ENCODE measurements at places on chromosomes 5 and 9.
A peak's percentile ranks its signal among the peaks of the same experiment; 100 is the strongest.

GRCh38 chr5:135714126-135714894 is 120.2 kb upstream of the SLC25A48 start:
- DNase-seq, result no peak

DNA sequence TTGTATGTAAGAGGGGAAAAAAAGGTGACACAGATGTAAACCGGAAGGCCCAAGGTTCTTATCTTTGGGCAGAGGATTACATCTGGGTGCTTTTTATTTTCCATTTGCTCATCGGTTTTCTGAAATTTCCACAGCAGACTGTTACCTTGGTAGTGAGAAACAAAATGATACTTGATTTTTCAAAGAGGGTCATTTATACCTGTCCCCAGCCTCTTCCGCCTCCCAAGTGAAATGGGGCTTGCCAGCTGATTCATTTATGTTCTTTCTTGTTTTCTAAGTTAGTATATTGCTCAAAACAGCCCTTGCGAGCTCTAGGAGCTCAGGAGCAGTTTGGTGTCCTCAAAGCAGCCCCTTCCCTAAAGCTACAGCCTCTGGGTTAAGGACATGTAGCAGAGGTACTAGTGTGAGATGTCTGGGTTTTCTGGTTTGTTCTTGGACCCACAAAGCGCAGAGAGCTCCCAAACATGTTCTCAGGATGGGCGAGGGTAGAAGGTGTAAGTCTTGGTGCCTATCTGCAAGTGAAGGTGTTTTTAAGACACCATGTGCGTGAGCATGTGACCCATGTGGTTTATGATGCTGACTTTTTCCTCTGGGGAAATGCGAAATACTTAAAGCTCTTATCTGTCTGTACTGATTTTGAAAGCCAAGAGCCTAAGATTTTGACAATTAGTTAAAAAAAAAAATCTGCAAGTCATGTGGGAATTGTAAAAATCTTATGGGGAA is 38.3 kb downstream of the DAPK1 start:
- DNase-seq, result peak; percentile 42

GRCh38 chr9:129568560-129569501 is 52.1 kb downstream of the C9orf50 start:
- peak; percentile 29 for DNase-seq

DNA sequence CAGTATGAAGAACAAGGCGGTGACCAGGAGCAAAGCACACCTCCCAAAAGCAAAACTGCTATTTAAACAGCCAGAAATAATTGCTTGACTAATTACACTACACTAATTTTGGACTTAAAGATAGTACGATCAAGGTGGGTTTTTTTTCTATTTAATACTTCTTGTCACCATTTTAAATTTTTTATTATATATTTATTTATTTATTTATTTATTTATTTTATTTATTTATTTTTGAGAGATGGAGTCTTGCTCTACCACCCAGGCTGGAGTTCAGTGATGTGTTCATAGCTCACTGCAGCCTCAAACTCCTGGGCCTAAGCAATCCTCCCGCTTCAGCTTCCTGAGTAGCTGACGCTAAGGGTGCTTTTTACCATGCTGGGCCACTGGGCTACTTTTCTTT is 146.2 kb upstream of the IRX1 start:
- DNase-seq, result no peak

- no peak for DNase-seq
These were observed 186.6 kb downstream of the HINT1 start for GRCh38 chr5:130978475-130978874.

DNA sequence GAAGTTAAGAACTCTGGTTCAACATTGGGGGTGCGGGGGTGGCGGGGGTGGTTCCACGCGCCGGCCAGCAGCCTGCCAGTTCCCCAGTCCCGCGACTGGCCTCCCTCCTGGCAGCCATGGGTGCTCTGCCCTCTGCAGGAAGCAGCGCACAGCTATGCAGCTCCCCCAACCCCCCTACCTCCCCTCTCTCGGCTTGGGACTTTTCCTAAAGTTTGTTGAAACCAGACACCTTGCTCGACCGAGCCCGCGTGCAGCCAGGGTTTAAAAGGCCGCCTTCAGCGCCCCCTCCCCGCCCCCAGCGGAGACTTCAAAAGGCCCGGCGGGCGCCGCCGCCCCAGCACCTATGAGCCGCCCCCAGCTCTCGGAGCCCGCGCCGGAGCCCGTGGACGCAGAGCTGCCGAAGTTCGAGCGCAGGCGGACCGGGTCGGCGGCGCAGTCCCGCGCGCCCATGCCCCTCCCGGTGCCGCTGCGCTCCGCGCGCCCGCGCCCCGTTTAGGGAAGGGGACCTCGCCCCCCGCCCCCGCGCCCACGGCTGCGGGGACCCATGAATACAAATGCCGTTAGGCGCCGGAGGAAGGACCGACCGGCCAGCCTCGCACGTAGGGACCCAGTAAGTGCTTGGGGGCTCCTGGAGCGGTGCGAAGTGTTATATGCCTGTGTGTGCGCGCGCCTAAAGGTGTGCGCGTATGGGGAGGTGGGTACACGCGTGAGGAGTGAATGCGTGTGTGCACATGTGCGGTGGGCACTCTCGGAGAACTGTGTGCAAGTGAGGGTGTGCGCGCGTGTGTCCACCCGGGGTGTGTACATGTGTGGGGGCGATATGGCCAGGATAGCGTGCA is 1.4 kb upstream of the COL27A1 start:
- DNase-seq, result peak; percentile 13

- no peak for DNase-seq
These were observed 503.6 kb upstream of the PAPPA start for GRCh38 chr9:115649991-115650472.

DNA sequence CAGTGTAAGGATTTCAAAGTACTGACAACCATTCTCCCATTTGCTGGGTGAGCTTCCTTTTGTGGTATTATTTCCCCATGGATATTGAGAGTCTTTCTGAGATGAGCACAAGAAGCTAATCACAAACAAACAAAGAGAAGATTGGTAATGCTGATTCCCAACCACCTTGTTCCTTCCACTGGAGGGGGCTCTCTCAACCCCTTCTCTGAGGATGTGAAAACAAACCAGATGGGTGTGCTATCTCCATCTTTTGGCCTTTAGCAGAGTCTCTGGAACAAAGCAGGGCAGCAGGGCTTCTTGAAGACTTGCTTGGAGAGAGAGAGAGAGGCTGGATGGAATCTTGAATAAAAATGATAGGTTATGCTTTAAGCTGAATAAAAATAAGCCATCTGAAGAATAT is 576.7 kb upstream of the ZNF462 start:
- DNase-seq, result no peak

DNA sequence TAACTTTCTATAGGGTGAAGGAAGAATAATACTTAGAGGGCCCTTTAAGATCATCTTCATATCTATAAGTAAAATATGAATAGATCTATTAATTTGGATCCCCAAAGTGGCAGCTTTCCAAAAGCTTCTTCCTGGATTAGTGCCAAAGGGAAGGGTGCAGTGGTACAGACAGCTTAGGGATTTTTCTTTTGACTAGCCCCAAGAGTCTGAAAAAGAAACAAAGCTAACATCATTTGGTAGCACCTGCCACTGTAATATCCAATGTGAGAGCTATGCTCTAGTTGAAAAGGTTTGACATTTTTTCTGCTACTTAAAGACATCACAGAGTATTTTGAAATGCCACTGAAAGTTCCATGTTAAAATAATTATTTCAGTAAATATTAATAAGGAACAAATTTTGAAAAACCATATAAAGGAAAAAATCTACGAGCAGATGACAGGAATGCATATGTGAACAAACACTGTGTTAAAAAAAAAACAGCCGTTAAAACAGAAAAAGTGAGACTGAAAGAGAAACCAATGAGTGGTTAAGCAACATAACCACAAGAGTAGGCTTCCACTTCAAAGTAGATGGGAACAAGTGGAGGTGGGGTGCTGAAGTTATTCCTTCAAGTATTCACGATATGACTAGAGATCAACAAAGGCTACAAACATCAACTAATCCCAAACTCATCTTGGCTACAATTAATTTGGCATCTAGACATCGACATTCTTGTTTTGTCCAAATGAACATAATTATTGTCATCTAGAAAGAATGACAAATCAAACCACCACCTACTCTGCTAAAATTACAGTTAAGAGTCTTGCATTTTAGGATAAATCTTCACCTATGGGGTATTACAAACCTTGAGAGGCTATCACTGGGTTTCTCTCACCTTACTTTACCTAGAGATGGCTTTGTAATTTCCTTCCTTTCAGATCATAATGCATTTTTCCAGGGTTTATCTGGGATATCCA is 137.5 kb downstream of the CPLANE1 start:
- DNase-seq, result peak; percentile 29

- peak; percentile 70 for DNase-seq
These were observed 149.5 kb downstream of the FANCC start for GRCh38 chr9:95167998-95168397.

DNA sequence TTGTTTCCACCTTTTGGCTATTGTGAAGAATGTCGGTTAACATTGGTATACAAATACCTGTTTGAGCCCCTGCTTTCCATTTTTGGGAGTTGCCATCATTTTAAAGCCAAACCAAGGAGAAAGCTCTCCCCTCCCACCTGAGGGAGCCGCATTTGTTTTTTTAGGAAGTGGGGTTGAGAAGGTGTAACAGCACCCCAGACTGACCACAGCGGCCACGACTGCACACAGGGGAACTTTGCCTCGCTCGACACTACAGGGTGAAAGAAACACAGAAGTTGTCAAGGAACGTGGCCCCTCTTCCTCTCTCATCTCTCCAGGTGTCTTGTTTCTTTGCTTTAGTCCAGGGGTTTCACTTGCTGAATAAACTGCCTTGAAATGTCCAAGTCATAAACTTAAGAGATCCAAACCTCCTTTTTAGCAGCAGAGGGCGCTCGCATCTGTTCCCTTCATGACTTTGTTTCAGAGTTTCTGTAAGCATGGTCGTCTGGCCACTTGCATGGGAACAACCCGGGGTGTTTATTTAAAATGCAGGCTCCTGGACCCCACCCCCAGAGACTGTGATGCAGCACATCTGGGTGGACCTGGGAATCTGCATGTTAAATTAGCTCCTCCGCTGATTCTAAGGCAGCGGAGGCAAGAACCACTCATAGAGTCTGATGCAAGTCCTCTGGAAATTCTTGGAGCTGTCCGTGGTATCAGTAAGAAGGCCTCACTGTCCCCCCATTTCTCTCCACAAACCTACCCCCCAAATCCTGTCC is 2.1 kb upstream of the TTLL11 start:
- peak; percentile 64 for DNase-seq

- no peak for DNase-seq
These were observed 109.6 kb downstream of the ZCCHC7 start for GRCh38 chr9:37229882-37230482.

DNA sequence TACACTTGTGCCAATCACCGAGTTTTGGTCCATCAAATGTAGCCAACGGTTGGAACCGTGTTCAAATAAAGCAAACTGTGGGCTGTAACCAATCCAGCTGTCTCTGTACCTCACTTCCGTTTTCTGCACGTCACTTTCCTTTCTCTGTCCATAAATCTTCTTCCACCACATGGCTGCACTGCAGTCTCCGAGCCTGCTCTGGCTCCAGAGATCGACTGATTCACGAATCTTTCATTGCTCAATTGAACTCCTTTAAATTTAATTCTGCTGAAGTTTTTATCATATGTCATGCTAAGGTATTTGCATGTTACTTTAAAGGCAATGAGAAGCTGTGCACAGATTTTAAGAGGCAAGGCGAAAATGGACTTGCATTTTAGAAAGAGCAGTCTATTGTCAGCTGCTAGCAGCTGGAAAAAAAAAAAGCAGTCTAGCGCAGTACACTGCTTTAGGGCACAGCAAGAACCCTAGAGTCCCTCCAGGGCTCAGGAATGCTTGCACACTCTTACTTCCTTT is 13.2 kb downstream of the TTC39B start:
- peak; percentile 17 for DNase-seq

GRCh38 chr9:526904-527591 is 312.4 kb downstream of the DOCK8 start:
- no peak for DNase-seq

GRCh38 chr9:71984831-71985281 is 73.4 kb downstream of the C9orf85 start:
- no peak for DNase-seq

- no peak for DNase-seq
These were observed 55.1 kb upstream of the SH3PXD2B start for GRCh38 chr5:172509405-172509781.

GRCh38 chr9:89739511-89739910 is 134.7 kb downstream of the GADD45G start:
- peak; percentile 41 for DNase-seq

DNA sequence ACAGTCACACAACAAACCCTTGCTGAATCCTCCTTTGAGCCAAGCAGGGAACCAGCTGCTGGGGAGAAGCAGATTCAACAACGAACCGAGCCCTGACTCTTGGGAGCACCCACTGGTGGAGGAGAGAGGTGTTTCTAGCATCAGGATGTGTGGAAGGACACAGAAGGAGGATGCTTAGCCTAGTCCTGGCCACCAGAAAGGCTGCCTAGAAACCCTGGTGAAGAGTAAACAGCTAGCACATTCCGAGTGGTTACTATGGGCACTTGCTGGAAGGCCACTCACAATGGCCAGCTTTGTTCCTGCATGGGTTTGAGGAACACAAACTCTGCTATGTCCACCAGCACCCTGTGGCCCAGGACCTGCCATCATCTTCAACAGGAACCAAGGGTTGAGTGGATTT is 1.8 kb downstream of the TIFAB start:
- DNase-seq, result no peak

- DNase-seq, result no peak
These were observed 119.2 kb downstream of the MSX2 start for GRCh38 chr5:174843263-174844250.

All from stimulated activated CD4-positive, alpha-beta T cell treated with anti-CD3 and anti-CD28 coated beads, Interleukin-15, amount 100 ng/mL, for 24 hours (primary cell).